ENCODE measurements at places on chromosomes 11 and 22. TPM values are rescaled to one million over a fixed set of nuclear protein-coding genes. Genes with fewer than 3 reads are reported as not detected.

DERL3 gene
- total RNA-seq: 1.5 TPM

UBQLNL gene
- 0.08 TPM for total RNA-seq

LMNTD2 gene
- total RNA-seq: 3.0 TPM

CABP4 gene
- total RNA-seq: 0.24 TPM

HBG2 gene
- total RNA-seq: not detected

MPZL2 gene
- total RNA-seq: 457 TPM

OR52I1 gene
- total RNA-seq: not detected

LRFN4 gene
- total RNA-seq: 8.6 TPM

PDGFB gene
- total RNA-seq: 0.96 TPM

PAX6 gene
- not detected for total RNA-seq

PIWIL4 gene
- total RNA-seq: 0.80 TPM

CRYBB3 gene
- 0.64 TPM for total RNA-seq

CFL1 gene
- 645 TPM for total RNA-seq

DSCAML1 gene
- total RNA-seq: not detected

RELT gene
- total RNA-seq: 3.9 TPM

LRRN4CL gene
- total RNA-seq: 1.1 TPM

OR5F1 gene
- not detected for total RNA-seq

IGLL1 gene
- total RNA-seq: not detected

GRK3 gene
- total RNA-seq: 7.5 TPM

LIN7C gene
- total RNA-seq: 25.7 TPM

OR51E1 gene
- total RNA-seq: not detected

FGF4 gene
- not detected for total RNA-seq

SHISA8 gene
- total RNA-seq: 0.16 TPM

OR2AG2 gene
- total RNA-seq: 0.04 TPM

ZBTB16 gene
- total RNA-seq: 5.4 TPM
